HS-5 (cell line): ENCODE measurements at places on chromosomes 16 and 17.

DNA sequence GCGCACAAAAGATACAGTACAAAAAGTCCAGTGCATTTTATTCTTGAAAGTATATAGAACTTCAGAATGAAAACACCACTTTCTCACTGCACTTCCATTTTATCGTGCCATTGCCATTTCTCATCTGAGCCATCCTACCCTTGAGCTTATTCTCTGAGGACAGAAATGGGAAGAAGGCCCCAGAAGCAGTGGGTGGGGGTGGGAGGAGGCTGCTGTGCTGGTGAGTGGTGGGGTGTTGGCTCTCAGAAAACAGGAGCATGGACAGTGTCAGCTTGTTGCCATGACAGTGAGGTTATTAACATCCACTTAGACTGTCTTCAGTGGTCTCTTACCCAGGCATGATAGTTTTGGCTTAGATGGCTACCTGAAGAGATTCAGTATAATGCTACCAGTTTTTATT is 4.5 kb downstream of the ATMIN start:
- no peak for DNase-seq

DNA sequence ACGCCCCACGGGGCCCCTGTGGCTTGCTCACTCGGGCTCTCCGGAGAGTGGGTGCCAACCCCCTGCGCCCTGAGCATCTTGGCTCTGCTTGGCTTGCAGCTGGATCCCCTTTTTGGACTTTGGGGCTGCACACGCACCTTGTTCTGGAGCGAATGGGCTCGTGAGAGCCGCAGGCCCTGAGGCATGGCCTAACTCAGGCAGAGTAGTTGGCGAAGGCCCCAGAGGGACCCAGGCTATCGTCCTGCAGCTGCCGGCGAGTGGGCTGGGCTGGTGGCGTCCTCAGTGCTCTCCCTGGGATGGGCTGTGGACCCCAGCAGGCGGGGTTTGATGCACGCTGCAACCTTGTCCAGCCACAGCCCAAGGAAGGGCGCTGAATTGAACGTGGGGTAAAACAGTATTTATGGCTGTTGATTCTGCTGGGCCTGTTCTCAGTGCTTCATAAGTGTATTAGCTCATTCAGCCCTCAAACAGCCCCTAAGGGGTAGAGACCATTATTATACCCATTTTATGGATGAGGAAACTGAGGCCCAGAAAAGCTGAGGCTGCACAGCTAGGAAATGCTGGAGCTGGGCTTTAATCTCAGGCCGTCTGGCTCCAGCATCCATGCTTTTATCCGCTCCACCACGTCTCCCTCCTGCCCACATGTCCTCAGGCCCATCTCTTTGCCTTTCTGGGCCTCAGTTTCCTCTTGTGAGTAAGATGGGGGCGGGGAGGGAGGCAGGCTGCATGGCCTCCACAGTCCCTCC is 171.2 kb upstream of the CIBAR2 start:
- DNase-seq, result no peak

GRCh38 chr17:44210342-44211192 is 8.9 kb downstream of the UBTF start:
- DNase-seq, result no peak

DNA sequence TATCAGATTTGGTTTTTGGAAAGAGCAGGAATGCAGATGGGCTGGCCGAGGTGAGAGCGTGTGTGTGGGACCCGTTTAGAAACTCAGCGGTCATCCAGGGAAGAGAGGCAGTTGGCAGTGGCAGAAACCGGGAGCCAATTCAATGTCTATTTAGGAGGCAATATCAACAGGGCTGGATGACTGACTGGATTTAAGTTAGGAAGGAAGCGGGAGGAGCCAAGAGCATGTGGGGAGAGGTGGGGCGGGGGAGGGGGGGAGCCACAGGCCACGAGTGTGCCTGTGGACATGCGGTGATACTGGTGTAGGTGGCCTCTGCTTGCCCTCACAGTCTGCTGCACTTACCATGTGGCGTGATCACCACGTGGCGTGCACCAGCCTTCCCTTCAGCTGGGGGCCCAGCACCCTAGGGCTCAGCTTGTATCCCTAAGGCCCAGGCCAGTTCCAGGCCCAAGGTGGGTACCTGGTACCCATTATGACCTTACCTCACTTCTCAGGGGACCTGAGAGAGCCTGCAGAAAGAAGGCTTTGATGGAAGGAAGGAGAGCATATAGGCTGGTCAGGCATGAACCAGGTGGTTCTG is 10.8 kb upstream of the TPPP3 start:
- no peak for DNase-seq

DNA sequence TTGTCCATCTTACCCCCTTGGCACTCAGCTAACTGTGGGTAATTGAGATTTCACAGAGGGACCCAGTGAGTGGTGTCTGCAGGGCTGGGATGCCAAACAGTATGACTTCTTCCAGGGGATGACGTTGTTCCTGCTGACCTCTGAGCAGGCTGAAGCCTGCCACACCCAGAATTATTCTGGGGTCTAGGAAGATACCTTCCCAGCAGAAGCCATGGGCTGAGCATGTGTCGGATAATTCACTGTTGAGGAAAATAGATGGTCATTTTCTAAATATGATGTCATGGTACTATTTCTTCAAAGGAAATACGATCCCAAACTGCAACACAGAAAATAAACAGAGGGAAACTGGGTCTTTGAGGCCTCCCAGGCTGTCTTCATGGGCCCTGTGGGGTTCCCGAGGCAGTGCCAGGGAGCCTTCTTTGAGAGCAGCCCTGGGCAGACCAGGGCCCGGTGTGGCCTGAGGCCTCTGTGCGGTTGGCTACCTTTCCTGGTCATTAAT is 17.4 kb downstream of the WNT9B start:
- DNase-seq, result no peak

DNA sequence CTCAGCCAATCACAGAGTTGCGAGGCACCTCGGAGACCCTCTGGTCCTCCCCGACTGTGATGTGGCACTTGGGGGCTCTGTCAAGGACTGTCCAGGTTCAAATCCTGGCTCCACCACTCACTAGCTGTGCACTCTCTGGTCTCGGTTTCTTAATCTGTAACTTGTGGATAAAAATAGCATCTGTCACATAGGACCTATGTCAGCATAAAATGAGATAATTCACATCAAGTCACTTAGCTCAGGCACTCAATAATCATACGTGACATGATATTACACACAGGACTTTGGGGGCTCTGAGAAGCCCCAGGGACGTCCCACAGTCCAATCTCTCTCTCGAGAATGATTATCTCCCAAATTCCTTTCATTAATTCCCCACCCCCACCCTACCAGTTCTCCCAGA is 166.4 kb downstream of the COPRS start:
- DNase-seq, result no peak

DNA sequence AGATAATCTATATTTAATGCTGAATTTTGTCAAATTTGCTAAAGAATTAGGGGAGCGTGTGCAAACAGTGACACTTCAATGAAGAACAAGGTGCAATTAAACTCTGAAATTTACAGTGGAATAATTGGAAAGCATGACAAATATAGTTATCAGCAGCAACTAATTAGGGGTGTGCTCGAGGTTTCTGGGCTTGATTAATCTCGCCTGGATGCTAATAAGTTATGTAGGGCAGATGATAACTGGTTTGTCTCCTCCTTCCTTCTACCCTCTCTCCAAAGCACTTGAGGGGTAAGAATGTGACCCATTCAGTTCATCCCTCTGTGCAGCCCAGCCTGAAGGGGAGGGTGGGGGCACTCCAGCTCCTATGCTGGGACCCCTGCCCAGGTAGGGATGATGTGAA is 21.9 kb downstream of the MRM1 start:
- DNase-seq, result no peak

- peak; percentile 36 for DNase-seq
These were observed 255.6 kb upstream of the HSBP1 start for GRCh38 chr16:83552228-83552627.

DNA sequence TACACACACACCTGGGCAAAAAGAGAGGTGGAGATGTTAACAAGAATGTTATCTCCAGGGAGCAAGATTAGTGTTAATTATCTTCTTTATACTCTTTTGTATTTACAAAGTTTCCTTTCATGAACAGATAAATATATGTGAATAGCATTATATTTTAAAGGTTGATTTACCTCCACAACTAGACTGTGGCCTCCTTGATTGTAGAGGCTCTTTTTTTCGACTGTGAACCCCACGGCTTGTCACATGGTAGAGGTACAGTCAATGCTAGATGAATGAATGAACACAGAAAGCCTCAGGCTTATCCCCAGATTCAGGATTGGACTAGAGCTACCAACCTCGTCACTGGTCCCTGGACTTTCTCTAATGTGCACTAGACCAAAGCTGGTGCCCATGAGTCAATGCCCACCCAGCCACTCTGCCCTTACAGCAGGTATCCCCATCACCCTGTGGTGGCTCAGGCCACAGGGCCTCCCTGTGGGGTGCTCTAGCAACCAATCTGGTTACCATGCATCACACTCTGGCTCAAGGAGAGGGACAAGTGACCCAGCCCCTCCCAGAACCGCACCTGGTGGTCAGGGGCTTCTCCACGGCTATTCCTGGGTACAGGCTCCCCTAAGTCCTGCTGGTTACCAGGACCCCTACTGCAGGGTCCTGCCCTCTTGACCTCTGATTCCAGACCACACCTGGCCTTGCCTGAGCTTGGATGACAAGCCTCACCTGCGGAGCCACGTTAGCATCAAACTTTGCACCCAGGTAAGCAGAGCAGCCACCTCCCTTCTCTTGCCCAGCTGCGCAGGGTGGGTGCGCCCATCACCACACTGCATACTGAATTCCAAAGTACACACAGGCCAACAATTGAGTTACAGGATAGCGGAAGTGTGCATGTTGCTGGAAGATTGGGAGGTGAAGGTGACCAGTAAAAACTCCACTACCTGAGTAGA is 101.0 kb downstream of the CDYL2 start:
- no peak for DNase-seq
